MCF 10A (cell line): ENCODE measurements at places on chromosomes 2 and 18.
A peak's percentile ranks its signal among the peaks of the same experiment; 100 is the strongest.

GRCh38 chr18:23141104-23141999 lies 6.1 kb downstream of the CABLES1 start:
- no peak for DNase-seq

DNA sequence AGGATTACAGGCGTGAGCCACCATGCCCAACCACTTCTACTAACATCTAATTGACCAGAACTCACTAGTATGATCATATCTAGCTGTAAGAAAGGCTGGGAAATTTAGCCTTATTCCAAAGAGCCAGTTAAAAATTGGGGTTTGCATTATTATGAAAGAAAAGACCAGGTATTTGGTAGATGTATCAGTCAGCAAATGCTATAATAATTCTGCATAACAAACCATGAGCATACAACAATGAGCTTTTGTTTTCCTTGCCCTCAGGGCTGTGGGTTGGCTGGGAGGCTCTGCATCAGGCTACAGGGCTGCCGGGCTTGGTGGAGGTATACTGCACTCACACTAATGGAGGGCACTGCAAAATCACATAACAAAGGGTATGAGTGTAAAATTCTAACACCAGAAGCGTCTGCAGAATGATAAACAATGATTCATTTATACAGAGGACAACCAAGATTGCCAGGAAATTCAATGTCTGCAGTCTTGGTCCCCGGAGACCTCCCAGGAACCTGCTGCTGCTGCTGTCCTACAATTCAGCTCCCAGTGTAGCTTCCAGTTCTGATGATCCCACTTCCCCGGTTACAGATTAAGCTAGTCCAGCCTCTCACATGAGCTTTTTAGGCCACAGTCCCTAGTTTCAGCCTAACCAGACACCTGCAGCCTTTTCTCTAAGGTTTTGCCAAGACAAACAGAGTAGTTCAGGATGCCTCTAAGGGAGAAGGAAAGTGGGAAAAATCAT lies 32.2 kb upstream of the ST3GAL5 start:
- DNase-seq = peak; percentile 40

GRCh38 chr2:237359518-237359840 lies 54.5 kb downstream of the COL6A3 start:
- no peak for DNase-seq

GRCh38 chr2:159114835-159115234 lies 146.4 kb downstream of the TANC1 start:
- DNase-seq = no peak

- DNase-seq = no peak
Observed at GRCh38 chr2:143476336-143477087, 347.3 kb downstream of the ARHGAP15 start.

- DNase-seq = no peak
Observed at GRCh38 chr2:199543606-199544172, 86.0 kb upstream of the SATB2 start.

DNA sequence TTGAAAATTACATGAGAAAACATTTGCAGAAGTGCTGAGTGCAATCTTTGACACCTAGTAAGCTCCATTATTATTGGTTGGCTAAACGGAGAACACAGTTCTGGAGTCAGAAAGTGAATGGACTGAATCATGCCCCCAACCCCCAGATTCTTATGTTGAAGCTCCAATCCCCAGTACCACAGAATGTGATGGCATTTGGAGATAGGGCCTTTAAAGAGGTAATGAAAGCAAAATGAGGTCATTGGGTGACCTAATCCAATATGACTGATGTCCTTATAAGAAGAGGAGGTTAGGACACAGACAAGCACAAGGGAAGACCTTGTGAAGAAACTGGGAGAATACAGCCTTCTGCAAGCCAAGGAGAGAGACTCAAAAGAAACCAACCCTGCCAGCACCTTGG lies 200.9 kb upstream of the EPAS1 start:
- DNase-seq = no peak

DNA sequence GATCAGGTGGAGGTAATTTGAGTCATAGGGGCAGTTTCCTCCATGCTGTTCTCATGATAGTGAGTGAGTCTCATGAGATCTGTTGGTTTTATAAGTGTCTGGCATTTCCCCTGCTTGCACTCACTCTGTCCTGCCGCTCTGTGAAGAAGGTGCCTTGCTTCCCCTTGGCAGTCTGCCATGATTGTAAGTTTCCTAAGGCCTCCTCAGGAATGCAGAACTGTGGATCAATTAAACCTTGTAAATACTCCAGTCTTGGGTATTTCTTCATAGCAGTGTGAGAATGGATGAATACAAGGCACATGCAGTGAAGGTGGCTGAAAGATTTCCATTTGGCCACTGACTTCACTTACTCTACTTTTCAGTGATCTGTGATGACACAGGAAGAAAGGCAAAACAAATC lies 133.7 kb downstream of the SH3BP4 start:
- DNase-seq = peak; percentile 6

DNA sequence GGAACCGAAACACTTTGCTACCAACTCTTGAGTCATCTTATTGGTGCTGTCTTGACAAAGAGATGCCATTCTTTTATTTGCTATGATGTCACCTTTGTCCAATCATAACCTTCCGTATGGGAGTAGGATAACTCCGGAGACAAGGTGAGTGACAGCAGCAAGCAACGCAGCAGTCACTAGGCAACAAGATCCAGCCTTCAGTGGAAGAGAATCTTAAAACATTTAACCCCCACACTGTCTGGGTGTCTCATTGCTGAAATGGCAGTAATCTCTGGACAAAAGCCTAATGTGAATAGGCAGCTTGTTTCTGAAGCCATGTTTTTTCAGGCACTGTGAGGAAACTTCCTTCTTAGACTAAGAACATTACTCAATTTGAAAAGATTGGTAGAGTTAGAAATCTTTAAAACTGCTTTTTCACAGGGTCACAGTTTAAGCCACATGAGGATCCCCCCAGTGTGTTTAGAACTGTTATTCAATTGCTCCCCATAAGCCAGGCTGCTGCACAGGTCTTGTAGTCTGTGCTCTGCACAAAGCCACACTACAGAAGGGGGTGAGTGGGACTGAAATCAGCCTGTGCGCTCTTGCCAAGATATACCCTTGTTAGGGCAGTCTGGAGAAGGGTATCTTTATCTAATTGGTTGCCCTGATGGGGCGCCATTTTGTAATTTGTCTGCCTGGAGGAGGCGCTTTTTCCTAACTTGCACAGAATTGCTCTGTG lies 131.5 kb upstream of the STON1 start:
- DNase-seq = no peak

DNA sequence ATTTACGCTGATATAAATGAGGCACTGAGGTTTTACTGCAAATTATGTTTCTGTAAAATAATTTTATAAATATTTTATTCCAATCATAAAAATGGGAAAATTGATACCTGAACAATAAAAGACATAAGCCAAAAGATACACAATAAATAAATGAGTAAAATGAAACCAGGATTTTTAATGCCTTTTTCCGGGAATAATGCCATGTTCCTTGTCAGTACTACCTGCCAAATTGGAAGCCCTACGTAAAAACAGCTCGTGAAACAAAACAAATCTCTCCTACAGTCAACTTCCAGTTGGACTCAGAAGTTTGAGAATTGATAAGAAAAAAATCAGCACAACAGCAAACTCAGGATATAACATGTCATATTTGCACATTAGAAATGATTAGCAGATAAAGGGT lies 18.0 kb downstream of the GALNT3 start:
- DNase-seq = no peak

DNA sequence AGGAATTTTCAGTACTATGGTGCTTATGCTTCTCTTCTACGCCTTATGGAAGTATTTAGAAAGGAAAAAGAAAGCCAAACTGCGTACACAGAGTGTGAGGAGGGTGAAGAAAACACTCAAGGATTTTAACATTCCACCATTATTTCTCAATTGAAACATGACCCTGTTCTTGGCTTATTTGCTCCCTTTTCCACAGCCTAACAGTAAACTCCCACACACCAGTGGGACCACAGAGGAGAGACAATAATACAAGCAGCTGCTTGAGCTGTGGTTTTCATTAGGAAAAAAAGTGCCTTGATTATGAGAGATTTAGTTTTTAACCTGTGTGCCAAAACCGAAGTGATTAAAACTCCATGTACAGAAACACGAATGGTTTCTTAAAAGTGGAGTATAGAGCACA lies 134.3 kb downstream of the MEP1B start:
- no peak for DNase-seq

GRCh38 chr2:173978447-173978846 lies 13.3 kb upstream of the SP3 start:
- peak; percentile 50 for DNase-seq

DNA sequence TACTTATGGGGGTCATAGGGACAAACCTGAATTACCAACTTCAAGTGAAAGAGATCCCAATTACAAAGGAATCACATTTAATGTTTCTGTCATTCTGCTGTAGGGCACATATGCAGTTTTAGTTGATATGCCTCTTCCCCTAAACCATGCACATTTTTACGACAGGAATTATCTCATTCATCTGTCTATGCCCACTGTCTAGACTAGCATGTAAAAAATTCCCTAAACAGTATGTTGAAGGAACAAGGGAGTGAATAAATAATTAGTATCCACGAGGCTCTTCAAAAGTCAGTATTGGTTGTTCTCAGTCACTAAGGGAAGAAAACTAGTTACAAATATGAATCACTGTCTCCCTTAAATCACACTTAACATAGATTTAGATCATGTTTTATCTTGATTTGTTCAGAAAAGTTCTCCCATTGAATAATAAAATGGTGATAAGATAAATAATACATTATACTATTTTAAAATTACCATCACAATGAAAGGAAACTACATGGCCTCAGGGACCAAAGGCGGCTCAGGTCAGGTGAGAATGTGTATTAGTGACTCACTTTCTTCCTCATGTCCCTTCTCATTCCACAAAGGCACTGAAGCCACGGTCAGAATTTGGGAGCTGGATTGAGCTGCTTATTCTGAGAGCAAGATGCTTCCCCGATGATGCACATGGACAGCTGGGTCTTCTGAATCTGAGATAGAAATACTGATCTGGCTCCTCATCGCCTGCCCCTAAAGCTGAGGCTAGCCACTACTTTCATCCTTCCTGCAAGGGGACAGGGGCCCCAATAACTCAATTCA lies 29.1 kb downstream of the DYM start:
- peak; percentile 28 for DNase-seq

DNA sequence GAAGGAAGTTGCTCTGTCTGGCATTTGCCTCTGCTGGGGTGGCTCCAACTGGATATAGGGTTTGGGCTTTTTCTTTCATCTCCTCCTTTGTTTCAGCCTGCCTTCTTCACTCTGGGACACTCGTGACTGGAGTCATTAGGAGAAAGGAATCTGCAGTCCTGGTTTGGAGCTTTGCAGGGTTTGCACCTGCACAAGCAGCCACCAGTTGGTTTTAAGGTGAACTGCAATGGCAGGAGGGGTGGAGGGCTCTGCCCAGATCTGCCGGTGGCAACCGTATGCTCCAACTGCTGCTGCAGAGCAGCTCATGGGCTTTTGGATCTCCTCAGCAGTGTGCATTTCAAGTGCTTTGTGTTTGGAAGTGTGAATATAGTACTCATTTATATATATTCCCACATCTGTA lies 131.3 kb upstream of the MGAT5 start:
- no peak for DNase-seq

GRCh38 chr2:46684661-46685060 lies 205.3 kb downstream of the TMEM247 start:
- DNase-seq = no peak

DNA sequence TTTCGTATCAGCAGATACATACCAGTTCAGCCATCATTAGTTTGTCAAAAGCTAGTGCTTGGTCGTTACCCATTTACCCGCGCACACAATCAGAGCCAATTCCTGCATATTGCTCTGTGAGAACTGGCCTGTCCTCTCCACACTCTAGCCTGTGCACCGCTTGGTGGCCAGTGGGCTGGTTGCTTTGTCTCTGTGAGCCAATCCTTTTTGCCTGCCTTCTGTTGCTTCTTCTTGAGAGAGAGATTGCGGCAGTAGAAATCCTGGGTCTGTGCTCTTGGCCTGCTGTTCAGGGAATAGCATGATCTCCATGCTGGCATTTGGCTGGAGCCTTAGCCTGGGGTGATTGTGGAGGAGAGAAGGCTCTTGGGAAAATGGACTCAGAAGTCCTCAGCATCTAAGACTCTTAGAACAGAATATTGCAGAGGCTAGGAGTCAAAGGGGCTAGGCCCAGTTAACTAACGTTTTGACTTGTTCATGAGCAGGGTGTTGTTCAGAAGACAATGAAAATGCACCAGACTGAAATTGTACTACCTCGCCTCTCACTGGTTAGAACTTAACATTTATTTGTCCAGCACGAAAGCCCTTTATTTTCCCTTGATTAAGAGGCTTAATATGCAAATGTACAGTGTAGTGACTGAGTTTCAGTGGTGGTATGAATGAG lies 37.1 kb downstream of the MAP4K4 start:
- no peak for DNase-seq

- no peak for DNase-seq
Observed at GRCh38 chr2:27247893-27248292, 15.0 kb downstream of the SLC30A3 start.

DNA sequence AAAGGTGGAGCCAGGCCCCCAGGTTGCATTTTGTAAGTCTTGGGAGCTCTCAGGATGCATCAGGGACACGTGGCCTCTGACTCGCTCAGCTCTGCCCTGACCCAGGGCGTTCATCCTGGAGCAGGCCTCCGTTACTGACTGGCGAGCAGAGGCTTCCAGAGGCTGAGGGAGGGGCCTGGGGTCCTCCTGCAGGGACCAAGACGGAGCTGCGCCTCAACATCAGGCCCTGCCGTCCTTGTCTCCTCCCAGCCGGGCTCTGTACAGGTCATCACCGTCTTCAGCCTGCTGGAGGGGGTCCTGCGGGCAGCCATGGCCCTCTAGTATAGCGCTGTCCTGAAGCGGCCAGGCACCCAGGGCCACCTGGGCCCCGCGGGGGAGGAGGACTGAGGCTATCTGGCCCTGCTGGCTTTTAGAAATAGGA lies 10.2 kb upstream of the ALPP start:
- peak; percentile 27 for DNase-seq

- peak; percentile 74 for DNase-seq
Observed at GRCh38 chr2:31563273-31563839, 17.4 kb downstream of the SRD5A2 start.

DNA sequence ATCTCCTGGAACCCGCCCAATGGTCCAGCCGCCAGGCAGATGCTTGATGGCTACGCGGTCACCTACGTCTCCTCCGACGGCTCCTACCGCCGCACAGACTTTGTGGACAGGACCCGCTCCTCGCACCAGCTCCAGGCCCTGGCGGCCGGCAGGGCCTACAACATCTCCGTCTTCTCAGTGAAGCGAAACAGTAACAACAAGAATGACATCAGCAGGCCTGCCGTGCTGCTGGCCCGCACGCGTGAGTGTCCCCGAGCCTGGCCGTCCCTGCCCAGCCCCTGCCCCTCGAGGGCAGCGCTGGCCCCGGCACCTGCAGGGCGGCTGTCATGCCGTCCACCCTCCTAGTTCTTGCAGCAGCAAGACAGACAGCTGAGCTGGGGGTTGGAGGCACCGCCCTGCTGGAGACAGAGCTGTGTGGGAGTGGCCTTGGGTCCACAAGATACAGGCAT lies 36.7 kb downstream of the MTERF4 start:
- no peak for DNase-seq

GRCh38 chr2:102540882-102541281 lies 67.9 kb downstream of the SLC9A4 start:
- no peak for DNase-seq
